ENCODE measurements at places on chromosomes 6 and 20. TPM values are rescaled to one million over a fixed set of nuclear protein-coding genes. Genes with fewer than 3 reads are reported as not detected.

Gene KCNK16
- not detected for total RNA-seq

Gene HSPA1L
- 2.2 TPM for total RNA-seq

Gene GTSF1L
- not detected for total RNA-seq

Gene FILIP1
- total RNA-seq, result 173 TPM

Gene COL21A1
- total RNA-seq, result 54.3 TPM

Gene BCAS1
- total RNA-seq, result not detected

Gene FLRT3
- 0.05 TPM for total RNA-seq

Gene NR2E1
- not detected for total RNA-seq

Gene MTFR2
- 0.52 TPM for total RNA-seq

Gene SLC9A8
- 4.6 TPM for total RNA-seq

Gene BMP7
- total RNA-seq, result 19.9 TPM
